ENCODE measurements at places on chromosomes 7 and 10.

GRCh38 chr7:34247468-34247867 lies 342.1 kb downstream of the BMPER start:
- no peak for DNase-seq

DNA sequence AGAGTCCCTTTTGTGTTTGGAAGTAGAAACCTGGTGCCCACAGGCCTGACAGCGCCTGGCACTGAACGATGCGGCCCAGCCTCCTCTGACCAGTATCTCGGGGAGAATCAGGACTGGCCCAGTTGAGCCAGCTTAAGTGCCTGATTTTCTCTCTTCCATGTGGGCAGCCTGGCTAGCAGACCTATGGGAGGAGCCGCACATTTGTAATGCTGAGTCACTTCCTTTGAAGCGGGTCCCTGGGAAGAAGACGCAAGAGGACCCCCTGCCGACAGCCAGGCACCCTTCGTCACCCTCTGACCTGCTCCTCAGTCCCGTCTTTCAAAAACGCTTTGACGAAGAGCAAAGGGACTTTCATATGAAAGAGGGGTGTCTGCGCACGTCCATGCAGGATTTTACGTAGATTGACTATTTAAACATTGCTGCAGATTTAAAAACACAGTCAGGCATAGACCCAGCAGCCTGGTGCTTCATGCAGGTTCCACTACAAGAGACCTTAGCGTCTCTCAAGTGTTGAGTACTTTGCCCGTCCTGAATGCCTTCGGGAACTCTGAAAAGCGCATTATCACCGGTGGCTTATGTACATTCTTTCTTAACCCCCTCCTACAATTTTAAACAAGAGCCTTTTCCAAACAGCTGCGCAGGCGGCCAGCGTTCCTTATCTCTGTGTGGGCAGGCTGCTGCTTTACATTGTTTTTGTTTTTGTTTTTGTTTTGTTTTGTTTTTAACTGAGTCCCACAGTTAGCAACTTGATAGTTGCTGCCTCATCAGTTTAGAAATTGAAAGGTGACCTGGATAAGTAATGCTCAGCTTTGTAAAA lies 36.5 kb upstream of the AP5Z1 start:
- DNase-seq: peak; percentile 22

DNA sequence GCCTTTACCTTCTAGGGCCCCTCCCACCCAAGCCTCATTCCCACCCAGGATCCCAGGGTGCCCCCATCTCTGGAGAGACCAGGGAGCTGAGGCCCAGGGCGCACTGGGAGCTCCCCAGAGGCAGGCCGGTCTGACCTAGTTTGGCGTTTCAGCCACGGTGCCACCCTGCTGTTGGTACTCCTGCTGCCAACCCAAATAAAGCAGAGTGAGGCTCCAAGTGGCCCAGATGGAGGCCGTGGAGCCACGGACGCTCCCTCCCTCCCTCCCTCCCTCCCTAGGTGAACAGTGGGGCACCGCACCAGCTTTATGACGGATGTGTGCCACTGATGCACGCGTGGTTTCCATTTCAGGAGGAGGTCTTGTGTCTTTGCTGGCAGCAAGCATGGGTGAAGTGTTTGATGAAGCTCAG lies 1.8 kb downstream of the INPP5A start:
- DNase-seq: no peak

GRCh38 chr10:16976803-16977202 lies 152.8 kb downstream of the CUBN start:
- DNase-seq: no peak

- no peak for DNase-seq
Observed at GRCh38 chr7:106570948-106571418, 90.0 kb downstream of the CCDC71L start.

DNA sequence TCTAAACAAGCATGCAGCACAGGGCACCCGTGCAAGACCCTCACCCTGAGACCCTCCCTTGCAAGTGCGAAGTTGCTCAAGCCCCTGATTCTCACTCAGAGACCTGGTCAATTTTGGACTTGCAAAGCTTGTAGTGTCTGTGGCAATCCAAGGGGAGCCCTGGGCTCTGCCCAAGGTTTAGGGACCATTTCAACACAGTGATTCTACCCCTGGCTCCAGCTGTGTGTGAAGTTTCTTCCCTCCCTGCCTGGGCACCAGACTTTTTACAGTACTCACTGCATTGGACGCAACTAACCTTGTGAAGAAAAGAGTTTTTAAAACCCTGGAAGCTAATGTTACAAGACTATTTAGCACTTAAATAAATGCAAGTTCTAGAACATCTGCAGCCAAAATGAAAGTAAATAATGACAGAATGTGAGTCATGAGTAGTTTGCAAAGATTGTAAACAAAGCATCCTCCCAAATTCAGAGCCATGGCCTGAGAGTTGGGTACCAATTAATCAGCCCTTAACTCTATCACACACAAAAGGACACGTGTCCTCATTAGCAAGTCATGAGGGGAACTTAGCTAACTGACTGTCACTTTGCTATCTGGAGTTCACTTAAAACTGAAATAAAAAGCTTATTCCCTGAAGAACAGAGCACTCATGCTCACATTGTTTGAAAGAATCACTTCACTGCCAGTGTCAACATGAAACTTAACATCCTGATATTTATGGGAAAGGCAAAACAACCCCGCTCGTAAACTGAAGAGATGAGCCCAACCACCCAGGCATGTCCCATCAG lies 48.1 kb downstream of the RGS10 start:
- DNase-seq: no peak

DNA sequence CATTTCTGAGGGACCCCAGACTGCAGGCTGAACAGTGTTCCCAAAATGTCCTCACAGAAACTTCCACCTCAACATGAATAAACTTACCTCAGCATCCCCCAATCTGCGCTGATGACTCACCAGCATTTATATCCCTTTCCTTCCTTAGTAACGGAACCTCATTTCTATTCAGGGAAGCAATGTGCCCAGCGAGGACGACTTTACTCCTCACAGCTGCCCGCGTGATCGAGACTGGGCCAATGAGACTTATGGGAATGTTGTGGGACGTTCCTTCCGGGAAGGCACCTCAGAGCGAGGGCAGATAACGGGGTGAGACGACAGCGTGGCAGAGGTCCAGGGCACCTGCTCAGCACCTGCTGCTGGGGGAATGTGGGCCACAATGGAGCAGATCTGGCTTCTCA lies 73.1 kb upstream of the CAMK2B start:
- DNase-seq: no peak

DNA sequence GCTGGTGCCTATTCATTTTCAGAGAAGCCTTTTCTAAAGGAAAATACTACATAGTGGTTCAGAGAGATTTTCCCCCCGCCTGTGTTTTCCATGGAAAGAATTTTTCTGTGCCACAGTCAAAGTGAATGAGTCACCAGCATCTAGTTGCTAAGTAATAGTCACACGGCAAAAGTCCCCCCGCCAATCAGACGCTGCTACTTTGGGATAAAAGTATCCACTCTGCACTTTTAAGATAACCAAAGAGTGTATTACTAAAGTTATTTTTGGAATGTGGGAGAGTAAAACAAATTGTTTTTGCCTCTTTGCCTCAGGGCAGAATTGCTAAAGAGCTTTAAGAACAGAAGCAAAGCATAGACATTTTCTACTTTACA lies 23.5 kb downstream of the ABLIM1 start:
- DNase-seq: no peak

DNA sequence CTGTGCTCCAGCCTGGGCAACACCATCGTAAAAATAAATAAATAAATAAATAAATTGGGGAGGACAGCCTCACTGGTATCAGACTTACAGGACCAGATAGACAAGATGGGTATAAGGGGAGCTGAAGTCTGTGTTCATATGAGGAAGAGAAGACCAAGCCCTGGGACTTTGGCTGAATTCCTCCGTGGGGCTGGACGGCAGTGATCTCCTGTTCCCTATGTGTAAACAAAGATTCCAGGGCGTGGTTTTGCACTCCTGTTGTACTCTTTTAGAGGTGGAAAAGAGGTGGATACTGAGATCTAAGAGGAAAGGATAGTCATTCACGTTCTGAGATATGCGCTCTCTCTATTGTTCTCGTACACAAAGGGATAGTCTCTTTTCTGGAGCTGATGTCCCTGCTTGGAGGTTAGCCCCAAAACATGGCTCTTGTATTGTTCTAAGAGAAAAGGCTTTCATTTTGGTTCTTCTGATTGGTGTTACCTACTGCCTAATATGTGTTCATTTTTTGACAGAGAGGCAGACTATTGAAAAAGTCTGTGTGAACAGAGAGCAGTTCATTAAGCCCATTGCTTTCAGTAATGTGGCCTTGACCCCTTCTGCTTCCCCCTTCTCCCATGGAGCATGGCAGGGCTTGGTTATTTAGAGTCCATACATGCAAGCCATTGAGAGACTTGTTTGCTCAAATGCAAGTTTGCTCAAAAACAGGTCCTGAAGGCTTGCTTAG lies 12.3 kb downstream of the KCTD7 start:
- no peak for DNase-seq

DNA sequence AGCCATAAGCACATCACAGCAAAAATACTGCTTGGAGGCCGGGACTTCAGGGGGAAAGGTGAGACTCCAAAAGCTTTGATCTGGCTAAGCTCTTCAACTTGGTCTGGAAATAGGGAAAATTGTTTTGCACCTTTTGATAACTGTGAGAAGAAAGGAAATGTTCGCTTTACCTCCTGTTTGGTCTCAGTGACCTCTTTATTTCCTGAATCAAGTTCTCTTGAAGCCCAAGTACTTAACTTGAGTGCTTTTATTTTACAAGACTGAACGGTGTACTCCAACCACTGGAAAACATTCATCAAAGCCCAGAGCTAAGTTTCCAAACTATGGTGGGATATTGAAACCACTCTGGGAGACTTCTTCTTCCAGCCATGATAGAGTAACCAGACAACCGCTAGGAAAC lies 5.3 kb downstream of the C10orf90 start:
- no peak for DNase-seq

DNA sequence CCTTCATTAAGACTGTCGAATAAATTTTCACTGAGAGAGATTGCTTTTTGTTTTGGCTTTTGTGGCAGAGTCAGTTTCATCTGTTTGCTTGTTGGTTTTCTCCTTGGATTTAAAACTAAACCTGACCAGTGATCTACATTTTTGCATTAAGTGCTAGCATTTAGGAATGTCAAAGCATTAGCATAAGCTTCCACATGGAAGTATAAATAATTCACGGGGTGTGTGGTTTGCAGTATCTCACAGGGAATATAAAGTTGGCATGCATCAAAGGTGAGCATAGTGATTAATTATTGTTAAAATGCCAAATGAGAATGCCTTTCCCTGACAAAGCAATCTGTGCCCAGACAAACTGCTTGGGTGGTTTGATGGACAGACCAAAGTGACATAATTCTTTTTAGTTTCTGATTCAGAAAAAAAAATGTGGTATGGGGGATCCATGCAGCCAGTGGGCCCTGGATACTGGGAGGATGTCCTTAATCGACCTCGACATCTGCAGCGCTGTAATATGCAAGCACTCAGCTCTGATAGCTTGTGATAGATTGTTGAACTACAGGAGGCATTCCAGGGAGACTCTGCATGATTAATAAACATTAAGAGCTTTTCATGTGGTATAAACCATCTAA lies 339.3 kb upstream of the POM121L12 start:
- no peak for DNase-seq

DNA sequence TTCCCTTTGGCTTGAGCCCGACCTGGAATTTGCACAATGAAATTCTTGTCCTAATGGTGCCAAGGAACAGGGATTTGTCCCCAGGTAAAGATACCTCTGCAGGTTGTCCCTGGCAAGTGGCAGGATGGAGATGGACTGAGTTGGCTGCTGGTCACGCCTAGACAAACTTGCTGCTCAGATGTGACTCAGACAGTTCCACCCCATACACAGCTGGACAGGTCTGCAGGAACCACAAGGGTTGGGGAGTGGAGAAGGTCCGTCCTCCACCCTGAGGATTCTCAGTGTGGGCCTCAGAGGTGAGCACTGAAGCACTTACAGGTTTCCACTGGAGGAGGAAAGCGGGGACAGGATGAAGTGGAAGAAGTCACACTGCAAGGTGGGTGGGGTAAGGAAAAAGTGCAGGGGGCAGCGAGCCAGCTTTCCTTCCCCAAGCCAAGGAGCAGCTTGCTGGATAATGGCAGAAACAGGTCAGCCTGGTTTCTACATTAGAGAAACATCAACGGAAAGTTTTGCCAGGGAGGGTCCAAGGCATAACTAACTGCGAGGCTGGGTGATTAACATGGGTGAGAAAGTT lies 20.5 kb downstream of the ITPRIP start:
- DNase-seq: no peak

DNA sequence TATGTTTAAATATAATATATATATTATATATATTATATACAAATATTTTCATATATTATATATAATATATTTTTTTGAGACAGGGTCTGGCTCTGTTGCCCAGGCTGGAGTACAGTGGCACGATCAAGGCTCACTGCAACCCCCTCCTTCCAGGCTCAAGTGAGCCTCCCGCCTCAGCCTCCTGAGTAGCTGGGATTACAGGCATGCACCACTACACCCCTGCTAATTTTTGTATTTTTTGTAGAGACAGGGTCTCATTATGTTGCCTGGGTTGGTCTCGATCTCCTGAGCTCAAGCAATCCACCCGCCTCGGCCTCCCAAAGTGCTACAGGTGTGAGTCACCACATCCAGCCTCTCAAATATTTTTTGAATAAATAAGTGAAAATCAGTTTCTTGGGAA lies 215.5 kb downstream of the GATA3 start:
- DNase-seq: no peak

GRCh38 chr10:47368431-47369180 lies 15.5 kb downstream of the ZNF488 start:
- no peak for DNase-seq

GRCh38 chr10:20085115-20085514 lies 268.9 kb downstream of the PLXDC2 start:
- DNase-seq: no peak

- DNase-seq: no peak
Observed at GRCh38 chr10:14302035-14302434, 28.7 kb downstream of the FRMD4A start.

GRCh38 chr7:151012031-151012692 lies 12.1 kb downstream of the ATG9B start:
- DNase-seq: no peak

DNA sequence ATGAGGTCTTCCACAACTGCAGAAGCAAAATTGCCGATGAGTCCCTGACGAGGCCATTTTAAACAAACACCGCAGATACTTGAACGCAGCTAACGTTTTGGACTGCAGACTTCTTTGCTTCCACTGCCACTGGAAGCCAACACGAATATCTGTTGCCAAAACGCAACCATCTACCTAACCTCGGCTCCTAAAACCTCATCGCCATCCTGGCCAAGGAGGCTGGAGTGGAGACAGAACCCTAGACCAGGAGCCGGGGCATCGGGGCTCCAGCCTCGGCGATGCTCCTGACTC lies 493 bp downstream of the WDR91 start:
- DNase-seq: no peak

Data from naive thymus-derived CD8-positive, alpha-beta T cell (primary cell).